Left kidney (tissue), 8 donors: ENCODE measurements at places on chromosomes 7 and 10.
A peak's percentile ranks its signal among the peaks of the same experiment; 100 is the strongest.

DNA sequence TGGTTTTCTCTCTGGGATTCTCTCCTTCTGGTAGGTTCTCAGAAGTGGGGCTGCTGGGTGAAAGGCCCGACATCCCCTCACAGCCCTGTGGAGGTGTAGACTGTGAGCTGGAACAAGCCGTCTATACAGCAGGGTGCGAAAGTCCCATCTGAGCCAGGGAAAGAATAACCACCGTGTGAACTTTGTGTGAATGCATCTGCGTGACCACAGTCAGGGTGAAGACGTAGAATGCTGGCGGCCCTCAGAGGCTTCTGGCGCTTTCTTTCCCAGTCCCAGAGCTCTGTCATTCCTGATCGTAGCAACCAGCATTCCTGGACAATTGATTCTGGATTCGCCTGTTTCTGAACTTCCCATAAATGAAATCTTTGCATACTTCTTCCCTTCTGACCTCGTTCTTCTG, 30.0 kb downstream of the ELFN1 start:
- no peak for DNase-seq

GRCh38 chr7:50667789-50668226, 102.6 kb upstream of the DDC start:
- DNase-seq = no peak

DNA sequence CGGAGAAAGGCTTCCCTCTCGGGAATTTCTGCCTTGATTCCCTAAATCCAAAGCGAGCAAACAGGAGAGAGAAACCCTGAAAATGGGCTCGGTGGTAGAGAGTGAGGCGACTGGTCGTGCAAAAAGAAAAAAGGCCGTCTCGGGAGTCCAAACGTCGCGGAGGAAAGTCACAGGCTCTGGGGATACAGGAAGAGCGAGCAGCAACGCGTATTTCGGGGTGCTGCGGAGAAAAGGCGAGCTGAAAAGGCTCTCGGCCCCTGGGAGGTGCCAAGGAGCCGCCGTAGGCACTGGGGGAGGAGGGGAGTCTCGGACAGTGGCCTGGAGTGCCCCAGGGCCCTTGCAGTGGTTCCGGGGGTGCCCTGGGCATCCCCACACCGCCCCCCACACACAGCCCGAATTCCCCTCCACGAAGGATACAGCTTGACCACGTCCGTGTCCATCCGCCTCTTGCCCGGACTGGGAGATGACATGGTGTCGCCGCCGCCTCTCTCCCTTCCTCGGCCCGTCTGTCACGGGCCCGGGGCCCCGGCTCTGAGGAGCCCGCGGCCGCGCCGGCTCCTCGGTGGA, 591 bp downstream of the UBE2H start:
- DNase-seq = peak; percentile 34

DNA sequence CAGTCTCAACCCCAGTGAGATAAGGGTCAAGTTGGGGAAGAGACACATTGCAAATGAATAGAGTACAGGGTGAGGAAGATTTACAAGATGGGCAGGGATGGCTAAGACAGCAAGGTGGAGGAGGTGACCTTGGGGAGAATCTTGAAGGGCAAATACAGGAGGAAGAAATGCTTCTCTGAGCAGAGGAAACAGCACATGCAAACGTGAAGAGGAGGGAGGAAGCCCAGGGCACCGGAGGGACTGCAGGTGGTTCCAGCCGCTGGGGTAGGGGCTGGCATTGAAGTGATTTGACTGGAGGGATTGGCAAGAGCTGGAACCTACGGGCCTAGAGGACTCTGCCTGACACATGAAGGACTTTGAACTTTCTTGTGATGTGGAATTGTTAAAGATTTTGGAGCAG, 14.6 kb downstream of the PLAU start:
- DNase-seq = no peak

GRCh38 chr7:26685606-26686005, 178.8 kb downstream of the SKAP2 start:
- no peak for DNase-seq

DNA sequence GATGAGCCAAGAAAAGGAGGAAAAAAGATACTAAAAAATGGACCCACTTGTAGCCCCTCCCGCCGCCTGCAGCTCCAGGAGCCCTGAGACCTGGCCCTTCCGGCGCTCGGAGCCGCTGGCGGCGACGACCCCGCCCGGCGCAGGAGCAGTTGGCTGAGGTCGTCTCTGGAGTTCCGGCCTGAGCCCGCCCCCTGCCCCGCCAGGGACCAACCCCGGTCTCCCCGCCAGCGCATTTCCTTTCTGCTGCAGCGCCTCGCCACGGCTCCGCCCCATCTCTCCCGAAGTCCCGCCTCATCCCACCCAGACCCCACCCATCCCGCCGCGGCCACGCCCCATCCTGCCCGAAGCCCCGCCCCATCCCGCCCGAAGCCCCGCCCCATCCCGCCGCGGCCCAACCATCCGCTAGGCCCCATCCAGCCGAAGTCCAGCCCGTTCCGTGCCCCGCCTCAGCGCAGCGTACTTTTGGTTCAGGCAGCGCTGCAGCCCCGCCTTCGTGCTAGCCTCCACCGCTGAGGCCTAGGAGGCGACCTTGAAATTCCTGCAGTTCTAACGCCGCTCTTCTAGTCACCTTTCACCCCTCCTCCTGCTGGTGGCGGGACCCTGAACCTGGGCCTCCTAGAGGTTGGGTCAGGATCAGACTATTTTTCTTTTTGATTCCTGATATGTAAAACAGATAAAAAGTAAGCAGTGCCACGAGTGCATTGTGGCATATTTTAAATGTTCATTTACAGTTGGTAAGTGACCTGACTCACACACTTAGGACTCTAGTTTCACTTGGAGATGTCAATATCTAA, at the start of gene STN1:
Gene STN1, minus strand, starts transcription at position 132 of the 794 bp plus-strand sequence. CDS start 590 bp downstream, outside the sequence.
- DNase-seq = peak; percentile 93

GRCh38 chr7:134441264-134441663, 17.6 kb downstream of the AKR1B1 start:
- no peak for DNase-seq

DNA sequence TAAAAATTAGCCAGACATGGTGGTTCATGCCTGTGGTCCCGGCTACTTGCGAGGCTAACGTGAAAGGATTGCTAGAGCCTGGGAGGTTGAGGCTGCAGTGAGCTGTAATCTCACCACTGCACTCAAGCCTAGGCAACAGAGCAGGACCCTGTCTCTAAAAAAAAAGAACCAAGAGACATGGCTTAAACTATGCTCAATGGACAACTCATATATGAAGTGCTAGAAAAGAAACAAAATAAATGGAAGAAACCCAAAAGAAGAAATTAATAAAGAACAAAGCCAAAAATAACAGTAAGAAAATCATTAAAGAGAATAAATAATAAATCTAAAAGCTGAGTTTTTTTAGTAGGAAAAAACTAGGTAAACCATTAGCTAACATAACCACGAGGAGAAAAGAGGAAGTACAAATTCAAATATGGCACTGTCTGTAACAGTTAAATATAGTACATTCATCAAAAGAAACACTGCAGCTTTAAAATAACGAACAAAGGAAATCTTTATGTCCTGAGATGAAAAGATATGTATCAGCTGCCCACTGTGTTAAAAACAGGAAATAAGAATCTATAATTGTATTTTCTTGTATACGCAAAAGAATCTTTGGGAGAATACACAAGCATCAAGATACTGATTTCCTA, 48.7 kb downstream of the UPF2 start:
- DNase-seq = no peak
